ENCODE measurements at places on chromosomes 4 and X.

- DNase-seq = no peak
These were observed 640.0 kb downstream of the RAB28 start for GRCh38 chr4:12844141-12844540.

DNA sequence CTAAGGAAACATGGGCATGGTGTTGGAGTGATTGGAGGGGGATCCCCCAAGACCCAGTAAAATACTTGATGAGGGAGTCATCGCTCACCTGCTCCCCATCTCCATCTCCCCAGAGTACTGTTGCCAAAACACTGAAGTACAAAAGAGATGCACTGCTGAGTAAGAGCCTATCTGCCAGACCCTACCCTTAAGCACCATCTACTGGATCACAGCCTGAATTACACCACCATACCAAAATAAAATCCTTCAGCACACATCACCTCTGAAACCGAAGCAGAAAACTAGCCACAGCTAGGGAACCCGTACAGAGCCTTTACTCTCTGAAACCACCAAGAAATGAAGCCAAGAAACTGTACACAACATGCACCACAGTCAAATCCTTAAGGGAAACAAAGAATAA is 466.3 kb upstream of the ACTRT1 start:
- DNase-seq = peak; percentile 3

DNA sequence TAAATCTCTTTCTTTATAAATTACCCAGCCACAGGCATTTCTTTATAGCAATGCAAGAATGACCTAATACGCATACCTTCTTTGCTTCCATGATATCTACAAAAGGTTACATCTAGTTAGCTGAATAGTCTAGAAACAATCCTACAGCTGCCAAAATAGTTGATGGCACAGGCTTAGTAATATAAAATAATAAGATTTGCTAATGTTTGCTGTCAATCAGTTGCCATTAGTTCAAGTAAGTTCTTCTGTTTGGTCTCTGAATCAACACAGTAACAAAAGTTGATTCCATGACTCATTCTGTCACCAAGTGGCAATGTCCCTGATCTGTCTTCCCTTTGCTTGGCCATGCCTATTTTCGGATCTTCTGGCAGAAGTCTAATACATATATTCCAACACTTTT is 470.2 kb downstream of the SPRY1 start:
- DNase-seq = no peak

GRCh38 chrX:3521396-3521795 is 174.9 kb upstream of the MXRA5 start:
- DNase-seq = no peak

DNA sequence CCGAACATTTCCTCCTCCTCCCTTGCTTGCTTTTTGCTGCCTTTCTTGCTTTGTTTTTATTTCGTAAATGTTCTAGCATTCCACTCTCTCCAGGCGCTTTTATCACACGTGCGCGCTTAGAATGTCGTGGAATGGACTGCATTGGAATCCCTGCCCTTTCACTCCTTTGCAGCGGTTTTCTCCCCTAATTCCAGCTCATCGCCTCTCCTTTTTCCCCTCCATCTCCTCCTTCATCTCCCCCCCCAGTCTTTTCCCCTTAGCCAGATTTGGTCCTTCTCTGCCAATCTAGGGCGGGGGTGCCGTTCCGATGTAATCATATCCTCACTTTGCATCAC is 579 bp downstream of the OGT start:
- DNase-seq = no peak

DNA sequence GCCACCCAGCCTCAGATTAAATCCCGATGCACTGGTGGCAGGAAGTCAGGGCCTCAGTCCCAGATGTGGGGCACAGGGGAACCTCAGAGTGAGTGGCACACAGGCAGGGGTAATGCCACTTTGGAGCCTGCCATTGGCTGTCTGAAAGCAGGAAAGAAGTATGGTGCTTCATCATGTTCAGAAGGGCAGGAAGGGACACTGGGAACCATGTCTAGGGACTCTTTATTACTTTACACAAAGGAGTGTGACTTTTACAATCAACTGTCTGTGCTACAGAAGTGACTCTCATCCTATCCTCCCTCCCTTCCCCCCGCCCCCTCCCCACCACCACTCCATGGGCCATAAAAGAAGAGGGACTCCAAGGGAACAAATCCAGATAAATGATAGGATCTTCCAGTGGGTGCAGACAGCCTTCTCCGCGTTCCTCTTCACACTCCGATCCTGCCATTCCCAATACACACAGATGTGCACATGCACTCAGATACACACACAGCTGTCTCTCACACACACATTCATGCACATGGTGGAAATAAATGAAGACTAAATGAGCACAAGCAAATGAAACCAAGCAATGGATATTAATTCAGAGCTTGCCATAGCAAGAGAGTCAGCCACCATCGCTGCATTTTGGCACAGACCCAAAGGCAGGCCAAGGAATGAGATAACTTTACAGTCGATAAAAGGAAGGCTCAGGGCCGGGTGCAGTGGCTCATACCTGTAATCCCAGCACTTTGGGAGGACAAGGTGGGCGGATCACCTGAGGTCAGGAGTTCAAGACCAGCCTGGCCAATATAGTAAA is 2.5 kb upstream of the TMEM154 start:
- no peak for DNase-seq

DNA sequence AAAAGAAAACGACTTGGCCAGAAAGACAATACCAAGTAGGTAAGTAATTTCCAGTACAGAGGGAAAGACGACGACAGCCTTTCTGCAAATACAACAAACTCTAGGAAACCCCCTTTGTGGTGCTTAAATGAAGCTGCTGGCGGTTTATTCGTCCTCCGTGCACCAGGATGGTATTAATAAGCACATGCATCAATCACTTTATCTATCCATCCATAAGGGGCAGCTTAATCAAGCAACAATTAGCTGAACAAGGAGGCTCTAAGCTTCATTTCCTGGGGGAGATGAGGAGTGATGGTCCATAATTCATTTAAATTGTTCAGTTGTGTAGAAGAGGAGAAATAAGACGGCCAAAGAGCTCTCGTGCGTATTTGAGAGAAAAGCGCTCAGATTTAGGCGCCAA is 26.2 kb downstream of the IRF2 start:
- DNase-seq = no peak

- DNase-seq = no peak
These were observed 659.8 kb upstream of the MAGEB2 start for GRCh38 chrX:29555465-29556091.

All from HuH-7 (cell line).